Stimulated activated CD8-positive, alpha-beta memory T cell treated with anti-CD3 and anti-CD28 coated beads, Interleukin-7, amount 100 ng/mL, for 1 hour (primary cell): ENCODE measurements at places on chromosomes 16 and 17.

DNA sequence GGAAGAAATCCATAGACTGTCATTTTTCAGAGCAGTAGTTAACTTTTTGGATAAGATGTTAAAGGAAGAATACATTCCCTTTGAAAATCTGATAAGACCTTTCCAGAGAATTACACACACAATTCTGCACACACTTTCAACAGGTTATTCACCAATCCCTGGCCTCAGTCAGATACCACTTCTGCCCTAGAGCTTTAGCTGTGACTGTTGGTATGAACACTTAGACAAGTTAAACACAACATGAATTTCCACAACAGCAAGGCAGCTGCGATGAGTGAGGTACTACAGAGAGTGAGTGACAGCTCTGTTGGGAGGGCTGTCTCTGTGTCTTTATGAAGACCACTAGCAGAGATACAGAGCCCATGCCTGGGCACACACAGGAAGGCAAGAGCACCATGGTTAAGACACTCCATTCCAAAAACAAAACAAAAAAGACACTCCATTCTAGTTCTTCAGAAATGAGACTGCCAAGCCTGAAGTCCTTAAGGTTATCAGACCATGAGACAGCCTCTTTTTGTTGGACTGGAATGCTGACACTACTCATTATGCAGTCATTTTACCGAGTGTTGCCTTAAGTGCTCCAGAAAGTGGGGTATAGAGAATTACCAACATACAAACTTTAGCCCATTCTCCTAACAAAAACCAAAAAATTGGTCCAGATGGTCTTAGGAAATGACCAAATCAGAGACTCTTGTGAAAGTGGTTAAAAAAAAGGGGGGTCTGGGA, 42.4 kb downstream of the TOM1L2 start:
- DNase-seq = no peak

- DNase-seq = no peak
Observed at GRCh38 chr17:42685831-42686230, 3.5 kb downstream of the CNTNAP1 start.

DNA sequence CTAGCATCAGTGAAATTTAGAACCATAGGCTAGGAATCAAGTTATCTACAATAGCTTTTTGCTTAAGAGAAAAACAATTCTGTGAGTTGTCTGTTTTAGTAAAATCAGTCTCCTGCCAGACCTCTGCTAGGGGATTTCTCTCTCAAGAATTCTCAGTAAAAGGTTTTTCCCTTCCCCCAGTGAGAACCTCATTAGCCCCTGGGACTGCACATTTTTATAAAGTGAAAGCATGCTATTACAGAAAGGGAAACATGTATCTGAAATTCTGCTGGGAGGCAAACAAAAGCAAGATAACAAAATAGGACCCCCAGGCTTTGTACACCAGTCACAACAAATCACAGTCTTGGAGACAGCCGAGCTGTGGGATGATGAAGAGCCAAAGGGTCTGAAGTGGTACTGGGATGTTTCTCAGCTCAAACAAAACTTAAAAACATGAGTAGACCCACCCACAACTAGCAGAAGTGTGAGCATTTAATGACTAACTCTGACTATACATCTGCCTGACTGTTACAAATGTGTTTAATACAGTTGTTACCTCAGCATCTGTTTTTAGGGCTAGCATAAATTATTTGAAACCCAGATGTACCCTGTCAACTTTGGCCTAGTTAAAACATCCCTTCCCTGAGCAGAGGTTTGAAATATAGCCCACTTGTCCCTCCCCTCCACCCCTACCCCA, 20.0 kb upstream of the GLG1 start:
- DNase-seq = no peak

DNA sequence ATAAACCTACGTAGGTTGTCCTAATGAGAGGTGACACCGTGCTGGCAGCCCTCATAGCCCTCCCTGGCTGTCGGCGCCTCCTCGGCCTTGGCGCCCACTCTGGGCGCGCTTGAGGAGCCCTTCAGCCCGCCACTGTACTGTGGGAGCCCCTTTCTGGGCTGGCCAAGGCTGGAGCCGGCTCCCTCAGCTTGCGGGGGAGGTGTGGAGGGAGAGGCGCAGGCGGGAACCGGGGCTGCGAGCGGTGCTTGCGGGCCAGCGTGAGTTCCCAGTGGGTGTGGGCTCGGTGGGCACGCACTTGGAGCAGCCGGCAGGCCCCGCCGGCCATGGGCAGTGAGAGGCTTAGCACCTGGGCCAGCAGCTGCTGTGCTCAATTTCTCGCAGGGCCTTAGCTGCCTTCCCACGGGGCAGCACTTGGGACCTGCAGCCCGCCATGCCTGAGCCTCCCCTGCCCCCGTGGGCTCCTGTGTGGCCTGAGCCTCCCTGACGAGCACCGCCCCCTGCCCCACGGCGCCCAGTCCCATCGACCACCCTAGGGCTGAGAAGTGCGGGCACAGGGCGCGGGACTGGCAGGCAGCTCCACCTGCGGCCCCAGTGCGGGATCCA, 40.1 kb upstream of the AMZ2 start:
- no peak for DNase-seq

- DNase-seq = no peak
Observed at GRCh38 chr16:84476401-84476800, 28.1 kb downstream of the MEAK7 start.

DNA sequence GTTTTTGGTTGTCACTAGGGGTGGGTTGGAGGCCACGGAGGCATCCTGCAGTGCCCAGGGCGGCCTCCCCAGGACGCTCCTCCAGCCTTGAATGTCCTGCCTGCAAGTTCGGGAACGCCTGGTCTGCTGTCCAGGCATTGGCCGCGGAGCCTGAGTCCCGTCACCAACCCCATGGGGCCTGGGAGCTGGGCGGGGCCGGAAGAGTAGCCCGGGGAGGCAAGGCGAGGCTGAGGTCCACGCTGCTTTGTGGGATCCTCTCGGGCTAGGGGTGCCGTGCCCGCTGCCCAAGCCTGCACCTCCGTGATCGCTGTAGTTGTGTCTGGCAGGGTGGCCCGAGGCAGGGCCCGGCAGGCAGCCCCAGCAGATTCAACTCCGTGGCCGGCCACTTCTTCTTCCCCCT, 12.8 kb downstream of the TELO2 start:
- no peak for DNase-seq

GRCh38 chr16:71626858-71627213, 852 bp downstream of the MARVELD3 start:
- no peak for DNase-seq

- no peak for DNase-seq
Observed at GRCh38 chr16:3578121-3578520, 918 bp upstream of the NLRC3 start.

DNA sequence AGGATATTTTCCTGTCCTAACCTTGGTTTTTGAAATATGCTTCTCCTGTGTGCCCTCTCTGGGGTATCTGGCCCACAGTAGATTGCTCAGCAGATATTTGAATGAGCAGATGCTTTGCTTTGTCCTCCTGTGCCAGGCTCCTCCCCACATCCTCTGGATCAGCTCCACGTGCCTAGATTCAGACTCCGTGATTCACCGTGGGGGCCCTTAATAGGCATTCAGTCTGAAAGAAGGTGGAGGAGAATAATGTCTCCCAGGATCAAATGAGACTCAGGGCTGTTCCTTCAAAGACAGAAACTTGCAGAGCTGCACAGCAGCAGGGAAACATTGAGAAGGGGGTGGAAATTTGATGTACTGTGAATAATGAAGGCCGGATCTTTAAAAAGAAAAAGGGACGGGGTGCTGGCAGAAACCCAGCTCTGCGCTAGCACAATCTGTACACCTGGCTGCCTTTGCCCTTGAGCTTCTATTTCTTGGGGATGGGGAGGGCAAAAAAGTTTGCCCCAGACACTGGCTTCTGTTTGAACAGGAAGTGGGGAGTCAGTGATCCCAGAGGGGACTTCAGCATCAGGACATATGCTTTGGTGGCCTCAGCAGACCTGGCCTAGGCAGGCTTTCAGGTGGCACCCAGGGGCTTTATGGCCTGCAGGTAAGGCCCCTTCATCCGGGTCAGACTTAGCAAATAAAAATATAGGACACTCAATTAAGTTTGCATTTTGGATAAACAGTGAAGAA, 15.9 kb upstream of the SLC12A3 start:
- no peak for DNase-seq

- DNase-seq = peak; percentile 30
Observed at GRCh38 chr17:5249615-5250014, 15.0 kb upstream of the SCIMP start.

GRCh38 chr16:81885976-81886586, 107.0 kb downstream of the PLCG2 start:
- DNase-seq = no peak

DNA sequence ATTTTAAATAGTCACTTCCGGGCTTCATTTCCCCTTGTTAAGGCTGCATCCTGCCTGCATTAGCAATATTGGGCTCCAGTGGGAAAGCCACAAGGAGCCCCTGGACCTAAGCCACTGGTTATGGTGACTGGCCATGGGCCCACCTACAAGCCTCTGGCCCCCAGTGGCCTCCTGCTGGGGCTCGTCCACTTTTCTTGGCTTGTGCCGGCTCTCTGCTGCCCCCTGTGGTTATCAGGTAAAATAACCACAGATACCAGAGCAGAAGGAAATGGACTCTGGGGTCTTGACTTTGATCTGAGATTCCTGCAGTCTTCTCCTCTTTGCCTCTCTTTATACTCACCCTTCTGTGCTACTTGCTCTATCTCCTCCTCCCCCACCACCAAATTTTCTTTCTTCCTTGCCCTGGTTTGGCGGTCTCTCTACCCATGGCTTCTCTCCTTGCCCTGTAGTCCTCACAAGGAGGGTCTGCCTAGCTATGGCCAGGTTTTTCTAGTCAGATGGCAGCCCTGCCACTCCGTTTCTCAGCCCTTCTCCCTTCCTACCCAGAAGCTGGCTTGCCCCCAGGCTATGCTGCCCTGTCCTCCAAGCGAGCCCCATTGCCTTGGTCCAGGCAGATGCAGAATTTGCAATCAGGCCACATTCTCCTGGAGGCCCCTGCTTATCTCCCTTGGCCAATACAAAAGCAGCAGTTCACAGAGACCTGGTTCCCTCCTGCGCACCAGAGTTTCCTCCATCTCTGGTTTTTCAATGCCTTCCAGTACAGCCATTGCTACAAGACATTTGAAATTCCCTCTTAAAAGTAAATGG, 82.9 kb upstream of the RCVRN start:
- DNase-seq = peak; percentile 6

GRCh38 chr16:14140923-14141322, 69.8 kb downstream of the MRTFB start:
- DNase-seq = no peak

- no peak for DNase-seq
Observed at GRCh38 chr16:89114159-89114981, 20.7 kb downstream of the ACSF3 start.

DNA sequence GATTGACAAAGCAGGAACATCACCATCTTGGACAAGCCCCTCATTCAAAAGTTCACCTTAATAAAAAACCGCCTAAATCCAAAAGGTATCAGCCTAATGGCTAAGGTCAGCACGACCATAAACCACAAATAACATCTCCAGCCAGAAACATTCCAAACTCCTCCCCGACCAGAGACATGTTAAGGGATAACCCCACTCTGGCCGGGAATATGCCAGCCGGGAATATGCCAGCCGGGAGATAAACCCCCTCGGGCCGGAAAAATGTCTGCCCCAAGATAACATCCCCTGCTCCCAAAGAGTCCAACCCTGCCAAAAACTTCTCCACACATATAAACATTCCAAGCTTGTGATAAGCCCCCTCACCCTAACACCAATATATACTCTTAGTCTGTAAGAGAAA, 1.4 kb downstream of the DHX33 start:
- no peak for DNase-seq

DNA sequence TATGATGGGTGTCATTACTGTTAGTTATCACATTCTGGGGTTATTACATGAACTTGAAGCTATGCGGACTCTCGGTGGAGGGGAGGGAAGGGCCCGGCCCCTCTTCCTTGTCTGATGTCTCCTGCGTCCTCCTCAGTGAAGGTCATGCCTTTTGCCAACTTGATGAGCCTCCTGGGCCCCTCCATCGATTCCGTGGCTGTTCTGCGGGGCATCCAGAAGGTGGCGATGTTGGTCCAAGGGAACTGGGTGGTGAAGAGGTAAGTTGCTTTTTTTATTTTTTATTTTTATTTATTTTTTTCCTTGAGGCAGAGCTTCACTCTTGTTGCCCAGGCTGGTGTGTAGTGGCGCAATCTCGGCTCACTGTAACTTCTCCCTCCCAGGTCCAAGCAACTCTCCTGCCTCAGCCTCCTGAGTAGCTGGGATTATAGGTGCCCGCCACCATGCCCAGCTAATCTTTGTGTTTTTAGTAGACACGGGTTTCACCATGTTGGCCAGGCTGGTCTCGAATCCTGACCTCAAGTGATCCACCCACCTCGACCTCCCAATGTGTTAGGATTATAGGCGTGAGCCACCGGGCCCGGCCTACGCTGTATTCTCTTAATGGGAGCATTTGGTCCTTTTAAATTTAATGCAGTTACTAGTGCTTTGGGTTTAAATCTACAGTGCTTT, 21.6 kb downstream of the POLR3E start:
- DNase-seq = peak; percentile 22

DNA sequence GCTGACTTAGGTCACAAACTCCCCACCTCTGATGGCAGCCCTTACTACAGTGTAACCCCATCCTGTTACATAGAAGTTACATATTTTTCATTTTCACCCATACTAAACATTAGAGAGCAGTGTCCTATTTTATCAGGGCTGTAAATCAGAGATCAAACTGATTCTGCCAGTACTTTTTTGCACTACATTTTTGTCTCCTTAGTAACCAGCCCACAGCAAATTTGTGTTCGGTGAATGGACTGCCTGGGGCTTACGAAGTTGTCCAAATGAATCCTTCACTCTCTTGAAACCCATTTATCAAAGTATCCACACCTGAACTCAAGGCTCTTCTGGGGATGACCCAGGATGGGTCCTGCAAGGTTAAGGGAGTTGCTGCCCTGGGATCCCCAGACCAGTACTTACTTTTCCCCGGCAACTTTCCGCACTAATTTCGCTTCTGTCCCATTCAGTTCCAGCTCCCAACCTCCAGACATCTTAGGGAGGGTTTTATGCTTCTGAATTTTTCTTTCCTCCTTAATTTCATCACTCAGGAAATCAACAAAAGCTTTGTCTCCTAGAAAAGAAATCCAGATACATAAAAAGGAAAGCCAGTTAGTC, 1.1 kb downstream of the C1QBP start:
- no peak for DNase-seq

- no peak for DNase-seq
Observed at GRCh38 chr17:72407336-72407909, 286.6 kb downstream of the SOX9 start.

- DNase-seq = no peak
Observed at GRCh38 chr17:35218915-35219314, 24.0 kb upstream of the SLFN5 start.

DNA sequence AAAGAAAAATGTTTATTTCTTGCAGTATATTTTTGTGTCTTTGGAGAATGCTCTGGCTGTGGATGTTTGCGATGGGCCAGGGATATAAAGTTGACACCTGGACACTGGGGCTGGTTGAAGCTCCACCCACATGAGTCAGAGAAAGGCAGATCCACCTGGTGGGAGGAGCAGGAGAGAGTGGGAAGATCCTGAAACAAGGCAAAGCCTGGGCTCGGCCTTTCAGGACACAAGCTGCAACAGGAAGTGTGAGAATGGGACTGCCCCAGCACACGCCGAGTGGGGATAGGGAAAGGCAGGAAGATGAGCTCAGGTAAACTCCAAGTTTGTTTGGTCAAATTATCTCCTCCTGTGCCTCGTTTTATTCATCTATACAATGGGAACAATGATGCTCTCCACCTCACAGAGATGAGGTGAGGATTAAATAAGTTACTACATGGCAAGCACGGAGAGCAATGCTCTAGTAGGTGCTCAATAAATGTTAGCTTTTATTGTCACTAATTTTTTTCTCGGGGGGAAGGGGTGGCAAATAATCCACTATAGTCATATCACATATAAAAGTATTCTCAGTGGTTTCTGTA, 21.4 kb upstream of the PITPNM3 start:
- no peak for DNase-seq

GRCh38 chr17:80884811-80885210, 106.8 kb upstream of the CHMP6 start:
- DNase-seq = no peak
